Ammon's horn (tissue), 1 donor: ENCODE measurements at places on chromosomes 2 and 18.

- DNase-seq, result no peak
Measured at GRCh38 chr18:4813708-4814107, 358.6 kb upstream of the DLGAP1 start.

- no peak for DNase-seq
Measured at GRCh38 chr18:6054256-6054842, 159.0 kb upstream of the TMEM200C start.

DNA sequence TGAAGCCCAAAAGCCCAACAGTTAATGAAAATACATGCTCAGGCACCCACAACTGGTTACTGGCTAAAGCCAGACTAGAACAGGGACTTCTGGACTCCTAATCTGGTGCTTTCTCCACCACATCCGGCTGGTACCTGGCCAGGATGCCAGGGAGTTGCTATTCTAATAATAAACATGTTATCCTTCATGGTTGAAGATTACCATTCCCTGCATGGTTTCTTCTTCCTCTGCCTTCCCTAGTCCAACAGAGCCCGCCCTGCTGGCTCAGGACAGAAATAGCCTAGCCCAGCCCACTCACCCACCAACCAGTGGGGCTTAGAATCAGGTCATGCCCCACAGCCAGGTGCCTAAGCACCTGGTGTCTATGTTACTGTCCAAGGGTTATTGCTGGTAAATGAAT is 184.2 kb downstream of the TMEM247 start:
- DNase-seq, result no peak

DNA sequence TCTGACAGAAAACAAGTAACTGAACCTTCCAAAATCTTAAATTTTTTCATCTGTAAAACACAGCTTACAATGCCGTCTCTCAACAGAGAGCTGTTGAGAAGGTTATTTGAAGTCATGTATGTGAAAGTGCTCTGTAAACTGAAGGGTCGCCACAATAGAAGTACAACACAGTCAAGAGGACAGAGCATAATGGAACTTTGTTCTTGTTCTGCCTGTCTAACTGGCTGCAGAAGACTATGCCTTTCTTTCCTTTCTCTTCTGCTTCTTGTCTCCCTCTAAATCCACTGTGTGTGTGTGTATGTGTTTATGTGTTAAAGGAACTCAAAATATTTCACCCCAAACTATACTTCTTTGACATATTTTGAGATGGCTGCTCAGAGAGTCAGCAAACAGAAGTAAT is 365.8 kb upstream of the RND3 start:
- DNase-seq, result no peak

- no peak for DNase-seq
Measured at GRCh38 chr2:15610430-15610952, 18.8 kb downstream of the DDX1 start.

GRCh38 chr2:120343100-120343432 is 2.9 kb upstream of the INHBB start:
- DNase-seq, result no peak

DNA sequence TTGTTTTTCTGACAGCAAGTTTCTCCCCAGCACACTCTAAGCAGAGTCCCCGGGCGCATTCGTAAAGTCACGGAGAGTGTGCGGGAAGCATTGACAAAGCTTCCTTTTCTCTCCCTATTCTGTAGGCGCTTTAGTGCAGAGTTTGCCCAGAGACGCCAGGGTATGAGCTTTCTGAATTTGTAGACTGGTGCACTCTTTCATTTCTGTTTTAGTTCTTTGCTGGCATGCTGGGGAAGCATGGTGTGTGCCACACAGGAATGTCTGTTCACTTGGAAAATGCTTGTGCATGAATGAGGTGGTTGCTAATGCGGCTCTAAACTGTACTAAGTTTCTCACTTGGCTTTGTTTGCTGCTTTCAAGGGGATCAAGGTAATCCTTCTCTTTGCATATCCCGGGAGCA is 102.6 kb downstream of the RTN4 start:
- peak; percentile 40 for DNase-seq

- peak; percentile 62 for DNase-seq
Measured at GRCh38 chr18:74420926-74421325, 36.2 kb downstream of the DIPK1C start.

- DNase-seq, result no peak
Measured at GRCh38 chr2:195838002-195838401, 181.0 kb downstream of the SLC39A10 start.

DNA sequence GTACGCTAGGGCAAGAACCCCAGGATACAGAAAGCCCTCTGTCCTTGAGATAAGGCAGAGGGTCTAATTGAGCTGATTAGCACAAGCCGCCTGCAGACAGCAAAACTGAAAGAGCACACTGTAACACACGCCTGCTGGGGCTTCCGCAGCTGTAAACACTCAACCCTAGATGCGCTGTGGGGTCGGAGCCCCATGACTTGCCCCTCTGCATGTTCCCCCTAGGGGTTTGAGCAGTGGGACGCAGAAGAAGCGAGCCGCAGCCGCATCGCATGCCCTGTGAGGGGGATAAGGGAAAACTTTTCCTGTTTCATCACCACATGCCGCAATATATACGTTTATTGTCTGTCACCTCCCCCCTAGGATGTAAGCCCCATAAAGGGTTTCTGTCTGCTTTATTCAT is 384.6 kb downstream of the PLCL1 start:
- DNase-seq, result no peak
